HT-29 (cell line): ENCODE measurements at places on chromosomes 16 and 17. TPM values are rescaled to one million over a fixed set of nuclear protein-coding genes. Genes with fewer than 3 reads are reported as not detected.
A peak's percentile ranks its signal among the peaks of the same experiment; 100 is the strongest.

DNA sequence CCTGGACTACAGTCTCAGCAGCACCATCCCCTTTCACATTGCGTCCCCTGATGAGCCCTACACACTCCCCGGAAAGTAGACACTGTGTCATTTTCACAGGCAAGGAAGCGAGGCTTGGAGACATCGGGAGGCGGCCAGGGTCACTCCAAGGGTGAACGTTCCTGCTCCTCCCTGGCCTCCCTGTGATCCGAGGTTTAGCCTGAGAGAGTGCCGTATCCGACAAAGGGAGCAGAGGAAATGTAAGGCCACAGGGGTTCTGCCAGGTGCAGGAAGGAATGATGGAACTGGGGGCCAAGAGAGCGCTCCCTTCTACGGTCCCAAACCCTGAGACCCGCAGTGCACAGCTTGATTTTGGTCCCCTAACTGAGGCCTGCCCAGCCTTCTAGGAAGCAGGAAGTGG lies 8.0 kb upstream of the PIK3R6 start:
- no peak for DNase-seq

GRCh38 chr16:10338426-10338825 lies 47.4 kb upstream of the ATF7IP2 start:
- DNase-seq: no peak

- DNase-seq: no peak
Observed at GRCh38 chr17:36153895-36154610, 22.4 kb downstream of the TBC1D3B start.

- no peak for DNase-seq
Observed at GRCh38 chr16:24748242-24748641, 18.8 kb downstream of the TNRC6A start.

- no peak for DNase-seq
Observed at GRCh38 chr16:31413943-31414342, 14.2 kb downstream of the COX6A2 start.

- DNase-seq: peak; percentile 34
Observed at GRCh38 chr17:81090361-81091136, 55.6 kb downstream of the BAIAP2 start.

- DNase-seq: no peak
Observed at GRCh38 chr16:13793841-13794409, 126.0 kb upstream of the ERCC4 start.

GRCh38 chr17:279776-280175 lies 72.8 kb downstream of the RPH3AL start:
- no peak for DNase-seq

DNA sequence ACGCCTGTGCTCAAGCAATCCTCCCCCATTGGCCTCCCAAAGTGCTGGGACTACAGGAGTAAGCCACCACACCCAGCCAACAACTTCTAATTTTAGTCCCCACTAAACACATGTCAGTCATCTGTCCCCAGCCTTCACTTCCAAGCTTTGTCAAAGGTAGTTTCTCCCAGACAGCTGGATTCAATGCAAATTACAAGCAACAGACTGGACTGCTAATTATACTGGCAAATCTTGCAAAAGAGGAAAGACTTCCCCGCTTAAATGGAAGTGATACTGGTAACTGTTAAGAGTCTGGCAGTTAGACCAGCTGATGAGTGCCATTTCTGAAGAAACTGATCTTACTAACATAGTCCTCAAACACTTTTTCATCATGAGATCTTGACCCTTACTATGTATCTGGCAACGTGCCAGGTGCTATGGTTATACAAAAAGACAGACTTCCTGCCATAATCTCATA lies 8.2 kb upstream of the GGA2 start:
- DNase-seq: no peak

GRCh38 chr16:22675745-22676540 lies 138.0 kb upstream of the HS3ST2 start:
- DNase-seq: no peak

- no peak for DNase-seq
Observed at GRCh38 chr17:56185491-56186221, 32.4 kb downstream of the ANKFN1 start.

GRCh38 chr17:1323336-1323735 lies 43.9 kb downstream of the TRARG1 start:
- DNase-seq: no peak

GRCh38 chr17:53649201-53649600 lies 173.5 kb upstream of the KIF2B start:
- DNase-seq: no peak

DNA sequence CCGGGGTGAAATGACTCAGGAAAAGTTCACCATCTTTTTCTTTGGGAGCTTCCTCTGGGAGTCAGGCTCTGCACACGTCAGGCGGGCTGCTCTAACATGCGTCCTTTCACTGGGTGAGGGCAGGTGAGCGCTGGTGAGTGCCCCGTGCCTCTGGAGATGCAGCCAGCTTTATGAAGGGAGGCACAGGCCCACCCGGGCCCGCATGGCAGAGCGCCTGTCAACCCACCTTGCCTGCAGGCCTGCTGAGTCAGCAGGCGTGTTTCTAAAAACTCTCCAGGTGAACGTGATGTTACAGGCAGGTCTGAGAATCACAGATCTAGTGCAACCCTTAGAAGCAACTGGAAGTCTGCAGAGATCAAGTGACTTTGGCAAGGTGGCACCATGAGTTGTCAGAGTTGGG lies 18.4 kb downstream of the MAP1LC3B start:
- DNase-seq: no peak

- no peak for DNase-seq
Observed at GRCh38 chr16:85838381-85838780, 38.9 kb downstream of the COX4I1 start.

DNA sequence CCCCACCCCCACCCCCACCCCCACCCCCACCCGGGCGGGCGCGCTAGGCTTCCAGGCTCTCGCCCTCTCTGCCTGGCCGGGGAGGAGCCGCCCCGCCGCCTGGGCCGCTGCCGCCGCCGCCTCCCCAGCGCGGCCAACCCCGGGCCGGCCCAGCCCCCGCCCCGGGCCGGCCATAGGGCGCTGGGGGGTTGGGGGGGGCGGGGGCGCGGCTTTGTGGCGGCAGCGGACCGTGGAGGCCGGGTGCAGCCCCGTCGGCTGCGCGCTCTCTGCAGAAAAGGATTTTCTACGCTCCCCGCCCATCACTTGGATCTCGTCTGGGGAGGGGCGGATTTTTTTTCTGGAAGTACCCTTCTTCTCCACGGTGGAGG lies 230.9 kb downstream of the MRTFB start:
- DNase-seq: peak; percentile 65

GRCh38 chr16:555528-556473 lies 4.4 kb upstream of the PRR35 start:
- no peak for DNase-seq

DNA sequence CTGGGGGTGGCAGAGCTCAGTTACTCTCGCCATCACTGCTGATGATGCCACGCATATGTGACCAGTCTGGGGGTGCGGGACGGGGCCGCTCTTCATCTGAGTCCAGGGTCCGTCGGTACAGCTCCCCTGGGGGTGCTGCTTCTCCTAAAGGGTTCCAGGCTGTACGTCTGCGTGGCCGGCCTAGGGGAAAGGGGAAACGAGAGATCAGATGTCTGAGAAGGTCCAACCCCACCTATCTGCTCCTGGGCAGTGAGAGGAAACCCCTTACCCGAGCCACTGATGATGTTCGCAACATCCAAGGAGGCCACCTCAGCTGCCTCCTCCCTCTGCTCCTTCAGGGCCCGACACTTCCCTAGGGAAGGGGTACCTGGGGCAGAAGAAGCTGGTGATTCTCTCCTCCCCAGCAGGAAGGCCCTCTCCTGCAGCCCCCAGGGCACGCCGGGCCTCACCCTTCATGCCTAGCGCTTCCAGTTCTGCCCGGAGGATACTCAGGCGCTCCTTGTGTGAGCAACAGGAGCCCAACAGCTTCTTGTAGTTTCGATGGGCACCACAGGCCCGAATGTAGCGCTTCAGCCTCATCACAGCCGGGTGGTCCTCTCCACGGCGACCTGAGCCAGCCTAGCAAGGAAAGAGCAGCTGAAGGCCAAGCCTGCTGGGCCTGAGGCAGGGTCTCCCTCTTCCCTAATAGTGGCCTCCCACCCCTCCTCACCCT lies 2.1 kb downstream of the HIRIP3 start:
- DNase-seq: no peak

- DNase-seq: no peak
Observed at GRCh38 chr16:80375513-80375912, 165.3 kb upstream of the DYNLRB2 start.

DNA sequence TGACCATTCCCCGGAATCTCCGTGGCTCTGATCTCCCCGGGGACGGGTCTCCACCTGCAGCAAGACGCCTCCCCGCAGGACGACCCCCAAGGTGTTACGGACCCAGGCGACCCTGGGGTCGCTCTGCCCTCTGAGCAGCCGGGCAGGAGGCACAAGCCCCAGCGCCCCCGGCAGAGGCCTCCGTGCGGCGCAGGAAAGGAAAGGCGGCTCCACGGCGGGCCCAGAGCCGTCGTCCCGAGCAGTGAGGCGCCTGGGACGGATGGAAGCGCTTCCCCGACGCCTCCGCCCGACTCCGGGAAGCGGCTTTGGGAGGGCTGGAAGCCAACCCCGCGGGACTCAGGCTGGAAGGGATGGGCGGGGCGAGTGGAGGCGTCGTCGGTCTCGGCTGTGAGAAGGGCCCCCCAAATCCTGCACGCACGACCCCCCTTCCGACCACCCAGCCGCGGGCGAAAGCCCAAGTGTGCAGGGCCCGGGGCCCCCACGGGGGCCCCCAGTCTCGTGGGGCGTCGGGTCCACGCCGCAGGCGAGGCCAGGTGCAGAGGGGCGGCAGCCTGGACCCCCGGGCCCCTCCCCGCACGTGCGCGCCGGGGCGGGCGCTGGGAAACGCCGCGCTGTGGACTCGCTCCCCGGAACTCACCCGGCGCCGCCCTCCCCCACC lies 32.7 kb upstream of the RPH3AL start:
- no peak for DNase-seq

GRCh38 chr16:68490829-68491575 lies 42.7 kb upstream of the SMPD3 start:
- peak; percentile 89 for DNase-seq

DNA sequence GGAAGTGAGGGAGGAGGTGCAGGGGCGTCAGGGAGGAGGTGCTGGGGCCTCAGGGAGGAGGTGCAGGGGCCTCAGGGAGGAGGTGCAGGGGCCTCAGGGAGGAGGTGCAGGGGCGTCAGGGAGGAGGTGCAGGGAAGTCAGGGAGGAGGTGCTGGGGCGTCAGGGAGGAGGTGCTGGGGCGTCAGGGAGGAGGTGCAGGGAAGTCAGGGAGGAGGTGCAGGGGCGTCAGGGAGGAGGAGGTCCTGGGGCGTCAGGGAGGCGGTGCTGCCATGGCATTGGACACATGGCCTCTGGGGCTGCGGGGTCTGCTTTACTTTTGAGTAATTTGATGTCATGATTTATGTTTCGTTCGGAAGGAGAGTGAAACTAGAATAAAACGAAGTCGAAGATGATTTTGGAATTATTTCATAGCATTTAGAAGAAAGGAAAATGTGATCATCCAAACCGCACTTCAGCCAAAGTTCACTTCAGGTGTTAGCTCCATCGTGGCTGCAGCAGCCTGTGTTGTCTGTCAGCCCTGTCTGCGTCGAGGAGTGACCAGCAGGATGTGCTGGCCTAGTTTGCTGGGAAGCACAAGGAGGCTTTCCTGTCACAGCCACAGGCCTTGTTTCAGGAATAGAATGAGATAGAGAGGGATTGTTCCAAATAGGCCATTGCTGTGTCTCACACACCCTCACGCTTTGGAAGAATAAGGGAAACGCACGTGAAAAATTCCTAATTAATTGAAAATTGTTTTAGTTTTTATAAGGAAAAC lies 42.8 kb downstream of the RAB11FIP3 start:
- peak; percentile 7 for DNase-seq

DNA sequence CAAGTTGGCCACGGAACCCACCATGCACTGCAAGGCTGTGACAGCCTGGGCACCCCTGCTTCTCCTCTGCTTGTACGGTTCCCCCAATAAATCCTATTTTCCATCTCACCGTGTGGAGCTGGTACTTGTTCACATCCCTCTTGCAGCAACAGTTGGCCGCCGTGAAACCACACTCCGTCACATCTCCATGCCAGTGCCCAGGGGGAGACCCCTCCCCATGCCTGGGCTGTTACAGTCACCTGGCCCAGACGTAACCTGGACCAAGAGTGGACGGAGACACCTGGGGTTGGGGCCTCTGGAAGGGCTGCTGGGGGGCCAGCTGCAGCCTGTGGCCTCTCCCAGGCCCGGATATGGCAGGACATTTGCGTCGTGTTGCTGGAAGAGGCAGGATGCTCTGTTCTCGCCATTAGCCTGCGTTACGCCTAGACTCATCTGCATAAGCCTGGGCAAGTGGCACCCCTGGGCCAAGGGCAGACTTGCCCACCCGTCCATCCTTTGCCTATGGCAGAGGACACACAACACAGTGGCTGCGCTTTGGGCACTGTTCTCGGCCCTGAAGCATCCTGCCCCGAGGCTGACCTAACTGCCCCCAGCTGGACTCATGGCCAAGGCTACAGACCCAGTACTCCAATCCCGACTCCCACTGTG lies 14.2 kb upstream of the KREMEN2 start:
- no peak for DNase-seq

GRCh38 chr17:69287168-69287567 lies 39.8 kb downstream of the ABCA5 start:
- no peak for DNase-seq

GRCh38 chr16:27225536-27226360 lies 22.4 kb downstream of the KDM8 start:
- peak; percentile 80 for DNase-seq

- DNase-seq: no peak
Observed at GRCh38 chr17:69997332-69997731, 77.7 kb upstream of the KCNJ16 start.

DNA sequence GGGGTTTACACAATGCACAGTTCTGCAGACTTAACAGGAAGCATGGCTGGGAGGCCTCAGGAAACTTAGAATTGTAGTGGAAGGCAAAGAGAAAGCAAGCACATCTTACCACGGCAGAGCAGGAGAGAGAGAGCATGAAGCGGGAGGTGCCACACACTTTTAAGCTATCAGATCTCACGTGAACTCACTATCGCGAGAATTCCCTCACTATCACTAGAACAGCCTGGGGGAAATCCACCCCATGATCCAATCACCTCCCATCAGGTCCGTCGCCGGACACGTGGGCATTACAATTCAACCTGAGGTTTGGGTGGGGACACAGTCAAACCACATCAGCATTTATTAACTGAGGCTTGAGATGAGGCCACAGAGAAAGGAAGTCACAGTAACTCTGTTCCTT lies 326.7 kb downstream of the C16orf95 start:
- DNase-seq: no peak

- no peak for DNase-seq
Observed at GRCh38 chr17:80825471-80826345, 165.9 kb upstream of the CHMP6 start.

DNA sequence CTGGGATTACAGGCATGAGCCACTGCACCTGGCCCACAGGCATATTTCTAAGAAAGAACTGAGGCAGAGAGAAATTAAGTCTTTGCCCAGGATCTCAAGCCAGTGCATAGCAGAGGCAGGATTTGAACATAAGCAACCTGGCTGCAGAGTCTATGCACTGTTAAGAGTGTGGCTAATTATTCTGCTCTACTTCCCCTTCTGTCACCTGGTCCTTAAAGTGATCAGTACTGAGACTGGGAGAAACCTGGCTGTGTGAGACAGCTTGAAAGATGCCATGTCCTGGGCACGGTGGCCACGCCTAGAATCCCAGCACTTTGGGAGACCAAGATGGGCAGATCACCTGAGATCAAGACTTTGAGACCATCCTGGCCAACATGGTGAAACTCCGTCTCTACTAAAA lies 58.1 kb downstream of the IQCK start:
- no peak for DNase-seq

Gene CX3CL1
- 0.23 and 0.57 TPM in 2 replicates for total RNA-seq

Gene TMEM114
- total RNA-seq: not detected in 2 replicates

Gene CCL4L2
- total RNA-seq: not detected in 2 replicates

Gene ADAMTS18
- total RNA-seq: not detected in 2 replicates

Gene SLC12A4
- 10.0 and 14.1 TPM in 2 replicates for total RNA-seq

Gene FKBP10
- 52.4 and 68.0 TPM in 2 replicates for total RNA-seq

Gene FBXO31
- 26.6 and 30.8 TPM in 2 replicates for total RNA-seq

Gene CD300LB
- not detected in 2 replicates for total RNA-seq

Gene CCNF
- total RNA-seq: 64.9 and 68.1 TPM in 2 replicates

Gene KLHL10
- total RNA-seq: not detected in 2 replicates
